ENCODE measurements at places on chromosomes 5 and 9.

GRCh38 chr5:134077926-134078580 is 36.4 kb upstream of the TCF7 start:
- no peak for DNase-seq

DNA sequence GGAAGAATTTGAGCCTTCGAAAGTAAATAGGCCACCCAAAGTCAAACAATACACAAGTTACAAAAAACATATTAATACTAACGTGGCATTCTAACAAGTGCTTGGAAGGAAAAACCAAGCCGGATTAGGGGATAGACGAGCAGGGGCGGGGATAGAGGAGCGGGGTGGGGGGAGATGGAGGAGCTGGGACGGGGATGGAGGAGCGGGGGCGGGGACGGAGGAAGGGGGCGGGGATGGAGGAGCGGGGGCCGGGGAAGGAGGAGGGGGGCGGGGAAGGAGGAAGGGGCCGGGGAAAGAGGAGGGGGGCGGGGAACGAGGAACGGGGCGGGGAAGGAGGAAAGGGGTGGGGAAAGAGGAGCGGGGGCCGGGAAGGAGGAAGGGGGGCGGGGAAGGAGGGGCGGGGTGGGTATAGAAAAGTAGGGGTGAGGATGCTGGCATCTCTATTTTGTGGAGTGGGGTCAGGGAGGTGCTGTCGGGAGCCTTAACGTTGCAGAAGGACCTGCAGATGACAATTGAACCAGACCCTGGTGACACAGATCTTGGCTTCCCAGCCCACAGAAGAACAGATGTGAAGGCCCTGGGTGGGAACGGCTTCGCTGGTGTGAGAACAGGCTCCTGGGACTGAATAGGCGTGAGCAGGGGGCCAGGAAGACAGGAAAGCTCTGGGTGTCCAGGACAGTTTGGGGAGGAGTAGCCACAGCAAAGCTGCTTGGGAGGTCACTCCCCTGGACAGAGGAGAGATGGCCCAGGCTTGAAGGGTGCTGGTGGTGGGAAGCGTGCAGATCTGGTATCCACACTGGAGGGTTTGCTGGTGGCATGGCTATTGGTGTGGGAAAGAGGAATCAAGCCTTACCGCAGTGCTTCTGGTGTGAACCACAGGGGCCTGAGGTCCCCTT is 233.3 kb upstream of the DAP start:
- DNase-seq, result no peak

GRCh38 chr5:172114875-172115422 is 73.1 kb downstream of the STK10 start:
- DNase-seq, result peak; percentile 17

- DNase-seq, result no peak
These were observed 11.8 kb downstream of the OTULIN start for GRCh38 chr5:14676320-14676719.

- no peak for DNase-seq
These were observed 586.9 kb downstream of the TLE4 start for GRCh38 chr9:80158554-80159170.

DNA sequence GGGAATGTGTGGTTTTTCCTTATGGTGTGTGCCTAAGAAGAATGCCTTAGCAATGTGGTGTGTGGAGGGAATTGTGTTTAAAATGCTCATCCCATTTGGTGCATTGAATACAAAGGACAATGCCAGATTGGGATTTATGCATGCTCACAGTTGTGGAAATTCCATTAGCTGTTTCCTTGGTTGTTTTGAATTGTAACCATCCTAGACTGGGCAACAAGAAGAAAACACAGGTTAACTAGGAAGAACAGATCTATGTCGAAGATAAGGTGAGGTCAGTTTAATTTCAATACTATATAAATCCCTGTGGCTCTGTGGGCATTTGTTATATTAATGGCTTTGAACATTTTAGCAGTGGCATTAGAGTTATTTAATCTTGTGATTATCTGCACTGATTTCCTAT is 266.8 kb downstream of the MAT2B start:
- DNase-seq, result no peak

DNA sequence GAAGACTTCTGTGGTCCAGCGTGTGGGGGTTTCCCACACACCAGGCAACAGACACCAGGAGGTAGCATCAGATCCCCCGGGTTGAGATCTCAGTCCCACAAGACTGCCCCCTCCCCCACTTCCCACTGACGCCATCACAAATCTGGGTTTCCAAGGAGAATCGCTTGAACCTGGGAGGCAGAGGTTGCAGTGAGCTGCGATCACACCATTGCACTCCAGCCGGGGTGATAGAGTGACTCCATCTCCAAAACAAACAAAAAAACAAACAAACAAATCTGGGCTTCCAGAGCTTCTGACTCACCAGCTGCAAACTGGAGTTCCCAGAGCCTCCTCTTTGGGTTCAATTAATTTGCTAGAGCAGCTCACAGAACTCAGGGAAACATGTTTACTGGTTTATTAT is 4.7 kb upstream of the GBGT1 start:
- no peak for DNase-seq

GRCh38 chr5:171336521-171337209 is 27.6 kb downstream of the TLX3 start:
- no peak for DNase-seq

GRCh38 chr5:14667770-14668169 is 3.3 kb downstream of the OTULIN start:
- DNase-seq, result no peak

- no peak for DNase-seq
These were observed 232.3 kb downstream of the FANCC start for GRCh38 chr9:95085036-95085770.

DNA sequence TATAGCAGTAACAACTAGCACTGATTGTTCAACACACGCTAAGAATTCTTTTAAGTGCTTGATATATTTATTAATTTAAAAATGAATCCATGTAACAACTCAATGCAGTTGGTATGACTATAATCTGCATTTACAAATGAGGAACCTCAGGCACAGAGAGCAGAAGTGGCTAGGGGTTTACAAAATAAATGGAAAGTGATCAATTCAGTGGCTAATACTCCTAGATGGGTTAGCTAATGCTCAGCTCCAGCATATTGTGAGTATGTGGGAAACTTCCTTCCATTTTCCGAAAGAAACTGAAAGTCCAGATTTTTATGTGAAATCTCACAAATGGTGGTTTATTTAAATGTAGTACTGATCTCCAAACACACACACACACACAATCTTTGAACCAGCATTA is 128.0 kb downstream of the RFX3 start:
- no peak for DNase-seq

GRCh38 chr9:91840469-91840868 is 109.6 kb downstream of the ROR2 start:
- DNase-seq, result no peak

- DNase-seq, result no peak
These were observed 355.3 kb downstream of the TMEM232 start for GRCh38 chr5:110371011-110371724.

DNA sequence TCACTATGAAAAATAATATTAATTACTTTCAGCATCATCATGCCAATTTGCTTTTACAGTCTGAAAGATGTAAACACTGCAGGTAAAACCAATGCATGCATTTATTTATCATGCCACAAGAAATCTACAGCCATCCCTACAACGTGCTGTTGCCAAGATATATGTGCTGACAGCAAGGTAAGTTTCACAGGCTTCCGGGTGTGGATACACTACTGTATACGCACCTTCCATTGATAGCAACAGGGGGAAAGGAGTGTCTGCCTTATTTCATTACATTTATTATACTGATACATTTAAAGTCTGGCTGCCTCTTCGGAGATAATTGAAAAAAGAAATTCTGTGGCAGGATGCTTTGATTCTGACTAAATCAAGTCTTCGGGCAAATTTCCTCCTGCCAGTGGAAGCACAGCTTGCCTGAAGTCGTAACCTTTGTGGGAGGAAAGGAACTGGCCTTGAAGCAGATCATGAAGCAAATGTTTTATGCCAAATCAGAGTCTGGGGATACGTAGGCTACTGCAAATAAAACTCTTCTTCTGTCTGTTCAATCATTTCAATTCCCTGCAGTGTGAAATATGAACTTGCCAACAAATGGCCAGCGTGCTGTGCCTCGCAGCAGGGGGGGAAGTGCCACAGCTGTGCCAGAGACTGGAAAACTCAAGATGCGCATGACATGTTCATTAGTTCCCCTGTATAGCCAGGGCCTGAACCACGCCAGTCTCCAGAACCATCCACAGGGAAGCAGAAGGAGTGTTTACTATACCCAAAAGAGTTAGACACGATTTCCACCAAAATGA is 268.1 kb downstream of the EFNA5 start:
- no peak for DNase-seq

DNA sequence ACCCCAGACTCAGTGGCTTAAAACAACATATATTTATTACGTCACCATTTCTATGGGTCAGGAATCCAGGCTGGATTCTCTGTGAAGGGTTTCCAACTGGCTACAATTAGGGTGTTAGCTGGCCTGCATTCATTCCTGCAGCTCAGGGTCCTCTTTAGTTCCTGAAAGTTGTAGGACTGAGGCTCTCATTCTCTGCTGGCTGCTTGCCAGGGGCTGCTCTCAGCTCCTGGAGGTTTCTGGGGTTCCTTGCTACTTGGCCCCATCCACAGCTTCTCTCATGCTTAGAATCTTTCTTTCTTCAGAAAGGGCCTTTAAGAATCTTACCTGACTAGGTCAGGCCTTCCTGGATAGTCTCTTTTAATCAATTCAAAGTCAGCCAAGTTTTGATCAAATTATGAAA is 424.6 kb downstream of the GADD45G start:
- DNase-seq, result no peak

DNA sequence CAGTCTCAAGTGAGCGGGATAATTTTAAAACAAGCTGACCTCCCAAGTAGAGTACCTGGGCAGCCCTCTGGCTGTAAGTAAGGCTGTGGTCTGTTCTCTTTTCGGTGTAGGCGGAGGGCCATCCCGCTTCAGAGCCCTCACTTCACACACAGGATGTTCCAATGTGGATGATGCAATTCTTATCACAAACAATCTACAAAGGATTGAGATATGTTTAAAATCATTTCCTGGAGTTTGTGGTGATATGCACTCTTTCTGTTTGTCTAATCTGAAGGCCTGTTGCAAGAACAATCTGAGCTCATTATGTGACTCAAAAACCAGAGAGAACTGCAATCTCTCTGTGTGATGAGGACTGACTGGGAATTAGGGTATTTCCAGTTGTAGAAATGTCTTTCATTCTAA is 42.5 kb downstream of the ITGA2 start:
- no peak for DNase-seq

DNA sequence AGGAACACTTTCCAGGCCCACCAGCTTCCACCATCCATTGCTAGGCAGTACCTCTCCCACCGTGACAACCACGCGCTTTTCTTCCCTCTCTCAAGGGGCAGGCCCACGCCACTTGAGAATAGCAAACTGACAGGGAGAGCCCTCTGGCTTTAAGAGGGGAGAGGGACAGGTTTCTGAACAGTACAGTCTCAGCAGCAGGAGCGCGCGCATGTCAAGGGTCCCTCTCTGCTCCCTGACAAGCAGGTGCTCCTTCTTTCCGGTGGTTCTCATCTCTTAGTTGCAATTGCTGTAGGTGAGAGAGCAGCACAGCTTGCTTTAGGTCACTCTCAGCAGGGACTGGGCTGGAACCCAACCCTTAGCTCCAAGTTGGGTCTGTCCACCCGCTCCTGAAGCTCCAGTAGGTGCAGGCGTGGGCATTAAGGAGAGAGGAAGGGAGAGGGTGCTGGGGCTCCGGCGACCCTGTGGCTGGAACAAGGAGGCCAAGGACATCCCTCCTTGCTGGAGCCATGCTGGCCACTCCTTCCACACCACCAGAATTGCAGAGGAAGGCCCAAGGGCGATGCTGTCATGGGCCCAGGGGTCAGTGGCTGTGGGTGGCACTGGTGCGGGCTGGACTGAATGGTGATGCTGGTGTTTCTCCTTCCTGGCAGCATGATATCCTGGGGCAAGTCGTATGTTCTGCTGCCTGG is 9.0 kb upstream of the PHF2 start:
- DNase-seq, result no peak

DNA sequence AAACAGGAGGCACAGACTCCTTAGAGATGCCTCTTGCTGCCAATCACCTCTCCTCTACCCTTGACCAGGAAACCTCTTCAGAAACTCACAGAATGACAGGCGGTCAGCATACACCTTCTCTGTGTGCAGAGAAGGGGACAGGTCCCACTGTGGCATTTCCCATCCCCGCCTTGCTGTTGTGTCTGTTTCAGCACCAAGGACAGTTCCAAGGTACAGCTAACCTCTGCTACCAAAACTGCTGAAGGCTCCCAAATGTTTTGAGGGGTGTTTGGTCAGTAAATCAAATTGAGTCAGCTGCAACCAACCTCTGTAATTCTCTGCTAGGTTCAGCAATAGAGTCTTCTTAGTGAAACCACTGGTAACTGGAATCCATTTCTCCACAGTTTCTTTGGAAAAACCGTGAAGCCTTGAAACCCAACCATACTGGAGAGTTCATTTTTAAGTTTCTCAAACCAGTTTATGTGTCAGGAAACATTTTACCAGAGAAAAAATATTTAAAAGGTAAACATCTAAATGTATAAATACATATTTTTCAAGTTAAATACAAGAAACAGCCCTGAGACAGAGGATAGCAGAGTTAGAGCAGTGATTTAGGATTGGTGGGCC is 122.0 kb downstream of the DRD1 start:
- no peak for DNase-seq

DNA sequence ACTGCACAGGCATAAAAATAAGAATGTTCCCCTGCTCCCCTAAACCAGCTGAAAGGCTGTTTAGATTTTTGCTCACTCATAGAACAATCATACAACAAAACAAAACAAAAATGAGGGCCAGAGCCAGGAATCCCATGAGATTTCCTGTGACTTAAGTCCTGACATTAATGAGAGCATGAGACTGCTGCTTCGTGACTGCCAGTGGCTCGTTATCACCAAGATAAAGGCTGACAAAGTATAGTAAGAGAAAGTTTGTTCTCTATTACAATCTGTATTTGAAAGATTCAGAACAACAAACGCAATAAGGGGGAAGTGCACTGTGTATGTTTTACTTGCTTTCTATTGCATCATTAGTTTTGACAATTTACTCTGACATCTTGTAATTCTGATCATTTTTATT is 837.1 kb upstream of the C9orf72 start:
- DNase-seq, result no peak

- no peak for DNase-seq
These were observed 174.1 kb upstream of the RFX3 start for GRCh38 chr9:3699883-3700282.

- DNase-seq, result no peak
These were observed 78.1 kb downstream of the DENND1A start for GRCh38 chr9:123851851-123852250.

DNA sequence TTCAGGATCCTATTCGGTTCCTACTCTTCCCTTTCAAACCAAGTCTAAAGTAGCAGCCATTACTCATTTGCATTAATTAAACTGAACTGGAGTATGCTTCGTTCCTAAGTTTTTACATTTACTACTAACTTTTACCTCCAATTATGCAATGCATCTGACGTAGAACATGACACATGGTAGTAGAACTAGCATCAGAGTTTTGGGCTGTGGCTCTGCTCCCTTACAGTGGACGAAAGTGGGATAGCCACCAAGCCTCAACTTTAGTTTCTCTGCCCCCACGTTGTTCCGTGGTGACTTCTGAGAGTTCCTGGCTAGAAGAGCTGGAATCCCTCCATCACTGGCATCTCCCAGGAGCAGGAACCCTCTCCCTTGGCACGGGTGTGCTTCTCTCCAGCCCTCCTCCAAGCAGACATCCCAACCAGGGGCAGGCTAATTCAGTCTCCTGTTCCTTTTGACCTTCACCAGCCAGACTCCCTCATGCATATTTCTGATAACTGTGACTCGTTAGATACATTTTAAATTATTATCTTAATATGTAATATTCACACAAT is 2.9 kb downstream of the IFNE start:
- no peak for DNase-seq

Measured in activated gamma-delta T cell (primary cell).